Activated T-helper 2 cell treated with anti-CD3 and anti-CD28 coated beads, Interferon-gamma antibody, Interleukin-2, Interleukin-4, amounts not matched to agents 10 μg/mL and 5 μg/mL and 100 μg/mL, durations not matched to agents 14 hours and 24 hours and 36 hours (primary cell): ENCODE measurements at places on chromosomes 7 and 10. TPM values are rescaled to one million over a fixed set of nuclear protein-coding genes. Genes with fewer than 3 reads are reported as not detected.

STOX1 gene
- total RNA-seq = 0.82 and 0.85 TPM in 2 replicates

UCN3 gene
- not detected in 2 replicates for total RNA-seq

OR9A2 gene
- 0.30 TPM in 1 of 2 replicates, not detected in the other for total RNA-seq

PLXDC2 gene
- not detected in 2 replicates for total RNA-seq

- no peak for DNase-seq
- no peaks in the 10 kb centered on the region for H3K36me3 ChIP-seq
- H3K27ac ChIP-seq = no peak overlapping the region
- no peak overlapping the region for H3K4me3 ChIP-seq
Observed at GRCh38 chr7:42639930-42640329, 271.9 kb downstream of the C7orf25 start.

GRCh38 chr10:80713398-80713928 is 175.8 kb downstream of the SH2D4B start:
- DNase-seq = no peak
- no peaks in the 10 kb centered on the region for H3K36me3 ChIP-seq
- no peak overlapping the region for H3K27ac ChIP-seq
- no peak overlapping the region for H3K4me3 ChIP-seq
- H3K4me1 ChIP-seq = no peaks in the 10 kb centered on the region

ANKRD30A gene
- not detected in 2 replicates for total RNA-seq

KCNMA1 gene
- 0.14 and 0.21 TPM in 2 replicates for total RNA-seq

DNA sequence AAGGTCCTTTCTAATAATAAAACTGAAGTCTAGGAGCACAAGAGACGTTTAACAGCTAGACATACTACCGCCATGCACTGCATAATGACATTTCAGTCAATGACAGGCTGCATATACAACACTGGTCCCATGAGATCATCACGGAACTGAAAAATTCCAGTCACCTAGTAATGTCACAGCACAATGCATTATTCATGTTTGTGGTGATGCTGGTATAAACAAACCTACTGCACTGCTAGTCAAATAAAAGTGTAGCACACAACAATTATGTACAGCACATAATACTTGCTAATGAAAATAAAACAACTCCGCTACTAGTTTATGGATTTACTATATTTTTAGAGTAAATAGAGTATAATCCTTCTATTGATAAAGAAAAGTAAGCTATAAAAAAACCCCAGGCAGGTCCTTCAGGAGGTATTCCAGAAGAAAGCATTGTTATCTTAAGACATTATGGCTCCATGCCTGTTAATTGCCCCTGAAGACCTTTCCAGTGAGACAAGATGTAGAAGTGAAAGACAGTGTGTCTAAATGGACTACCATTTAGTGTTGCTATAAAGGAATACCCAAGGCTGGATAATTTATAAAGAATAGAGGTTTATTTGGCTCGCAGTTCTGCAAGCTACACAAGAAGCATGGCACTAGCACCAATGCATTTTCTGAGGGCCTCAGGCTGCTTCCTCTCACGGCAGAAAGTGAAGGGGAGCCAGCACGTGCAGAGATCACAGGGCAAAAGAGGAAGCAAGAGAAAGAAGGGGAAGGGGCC is 47.1 kb downstream of the HIBADH start:
- no peak overlapping the region for H3K27ac ChIP-seq
- H3K4me3 ChIP-seq = no peak overlapping the region
- DNase-seq = no peak
- H3K4me1 ChIP-seq = peaks cover 3% of the 10 kb centered on the region
- H3K27me3 ChIP-seq = no peaks in the 10 kb centered on the region

GRCh38 chr10:56881218-56881617 is 520.2 kb upstream of the ZWINT start:
- H3K4me1 ChIP-seq = no peaks in the 10 kb centered on the region
- no peak overlapping the region for H3K4me3 ChIP-seq
- DNase-seq = no peak
- no peaks in the 10 kb centered on the region for H3K27me3 ChIP-seq

DNA sequence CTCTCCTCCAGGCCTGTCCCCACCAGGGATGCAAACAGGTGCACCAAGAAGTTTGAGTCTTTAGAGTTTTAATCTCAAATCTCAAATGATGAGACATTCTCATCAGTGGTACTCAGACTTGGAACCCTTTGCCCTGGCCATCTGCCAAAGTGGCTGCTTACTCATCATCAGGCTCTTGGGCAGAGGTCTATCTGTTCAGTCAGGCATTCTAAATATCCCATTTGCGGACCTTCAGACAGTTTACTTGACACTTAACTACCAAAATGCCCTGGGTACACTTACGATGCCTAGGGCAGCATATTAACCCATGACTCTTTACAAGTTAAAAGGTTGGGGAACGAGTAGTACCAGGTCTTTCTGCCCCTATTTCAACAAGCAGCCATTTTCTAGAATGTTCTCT is 61.2 kb upstream of the YAE1 start:
- H3K4me1 ChIP-seq = peaks cover 4% of the 10 kb centered on the region
- no peak for DNase-seq
- H3K4me3 ChIP-seq = no peak overlapping the region
- H3K27ac ChIP-seq = no peak overlapping the region
- no peaks in the 10 kb centered on the region for H3K36me3 ChIP-seq
- peaks cover 11% of the 10 kb centered on the region for H3K27me3 ChIP-seq

GRCh38 chr7:11212080-11212711 is 238.5 kb downstream of the PHF14 start:
- H3K27me3 ChIP-seq = no peaks in the 10 kb centered on the region
- H3K36me3 ChIP-seq = no peaks in the 10 kb centered on the region
- H3K4me3 ChIP-seq = no peak overlapping the region
- no peak overlapping the region for H3K27ac ChIP-seq

DNA sequence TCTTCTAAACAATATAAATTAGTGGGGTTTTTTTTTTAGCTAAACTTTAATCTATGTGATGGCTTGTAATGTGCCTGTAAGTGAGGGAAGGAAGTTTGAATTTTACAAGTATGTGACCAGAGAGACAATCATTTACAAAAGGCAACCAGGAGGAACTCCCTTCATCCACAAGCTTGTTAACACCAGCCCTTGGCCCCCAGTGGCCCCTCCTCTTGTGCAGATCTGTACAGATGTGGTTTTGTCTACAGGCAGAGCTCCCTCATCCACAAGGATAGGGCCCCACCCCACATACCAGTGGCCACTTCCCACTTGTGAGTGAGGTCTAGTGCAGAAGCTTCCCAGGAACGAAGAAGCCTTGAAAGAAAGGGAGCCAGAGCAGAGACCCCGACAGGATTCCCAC is 234.1 kb upstream of the KMT2E start:
- no peaks in the 10 kb centered on the region for H3K4me1 ChIP-seq
- DNase-seq = no peak
- H3K27ac ChIP-seq = no peak overlapping the region
- no peak overlapping the region for H3K4me3 ChIP-seq
- H3K27me3 ChIP-seq = no peaks in the 10 kb centered on the region
- H3K36me3 ChIP-seq = no peaks in the 10 kb centered on the region

GRCh38 chr10:105956550-105956949 is 1208.0 kb downstream of the SORCS1 start:
- no peak for DNase-seq
- no peak overlapping the region for H3K4me3 ChIP-seq
- no peaks in the 10 kb centered on the region for H3K36me3 ChIP-seq
- no peaks in the 10 kb centered on the region for H3K4me1 ChIP-seq
- H3K27ac ChIP-seq = no peak overlapping the region

MIOS gene
- 29.8 and 30.3 TPM in 2 replicates for total RNA-seq

DNA sequence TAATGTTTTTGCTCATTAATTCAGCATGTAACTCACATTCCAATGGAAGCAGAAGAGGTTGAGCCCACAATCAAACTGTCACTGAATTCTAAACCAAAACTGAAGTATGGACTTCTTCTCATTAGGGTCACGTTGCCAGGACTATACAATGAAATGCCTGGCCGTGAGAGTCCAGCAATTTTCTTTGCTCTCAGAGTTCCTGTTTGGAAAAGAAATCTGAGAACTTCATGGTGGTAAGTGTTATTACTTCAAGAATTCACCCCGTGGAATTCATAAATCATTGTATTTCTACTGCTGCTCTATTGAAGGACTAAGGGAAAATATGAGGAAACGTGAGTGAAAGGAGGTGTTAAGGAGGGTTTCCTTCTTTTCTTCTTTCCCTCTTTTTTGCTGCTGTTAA is 441.8 kb upstream of the AKR1E2 start:
- no peak overlapping the region for H3K4me3 ChIP-seq
- no peaks in the 10 kb centered on the region for H3K4me1 ChIP-seq
- H3K27me3 ChIP-seq = peaks cover 22% of the 10 kb centered on the region
- no peak for DNase-seq

- no peak for DNase-seq
- no peaks in the 10 kb centered on the region for H3K36me3 ChIP-seq
- no peak overlapping the region for H3K27ac ChIP-seq
- no peaks in the 10 kb centered on the region for H3K4me1 ChIP-seq
- no peak overlapping the region for H3K4me3 ChIP-seq
Observed at GRCh38 chr7:81297317-81297716, 378.5 kb upstream of the SEMA3C start.

DNA sequence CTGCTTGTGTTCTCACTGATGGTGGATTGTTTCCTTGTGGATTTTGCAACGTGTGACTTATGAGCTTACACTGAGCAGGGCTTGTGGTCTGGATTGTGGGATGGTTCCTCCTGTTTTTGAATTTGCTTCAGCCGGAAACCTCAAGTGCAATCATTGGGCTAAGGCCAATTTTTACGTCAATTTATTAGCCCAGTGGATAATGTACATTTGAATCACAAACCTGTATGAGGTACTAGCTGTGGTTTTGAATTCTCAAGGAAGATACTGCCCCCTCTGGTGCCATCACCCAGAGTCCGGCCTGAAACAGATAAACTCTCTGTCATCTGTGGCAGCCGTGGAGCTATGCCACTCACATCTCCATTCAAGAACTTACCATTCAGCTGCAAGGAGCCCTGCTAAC is 7.3 kb upstream of the ZNF777 start:
- H3K36me3 ChIP-seq = peaks cover 31% of the 10 kb centered on the region
- H3K4me1 ChIP-seq = no peaks in the 10 kb centered on the region
- peaks cover 15% of the 10 kb centered on the region for H3K27me3 ChIP-seq
- no peak overlapping the region for H3K27ac ChIP-seq
- no peak for DNase-seq
- H3K4me3 ChIP-seq = no peak overlapping the region

KCNH2 gene
- 0.30 and 0.41 TPM in 2 replicates for total RNA-seq

DNA sequence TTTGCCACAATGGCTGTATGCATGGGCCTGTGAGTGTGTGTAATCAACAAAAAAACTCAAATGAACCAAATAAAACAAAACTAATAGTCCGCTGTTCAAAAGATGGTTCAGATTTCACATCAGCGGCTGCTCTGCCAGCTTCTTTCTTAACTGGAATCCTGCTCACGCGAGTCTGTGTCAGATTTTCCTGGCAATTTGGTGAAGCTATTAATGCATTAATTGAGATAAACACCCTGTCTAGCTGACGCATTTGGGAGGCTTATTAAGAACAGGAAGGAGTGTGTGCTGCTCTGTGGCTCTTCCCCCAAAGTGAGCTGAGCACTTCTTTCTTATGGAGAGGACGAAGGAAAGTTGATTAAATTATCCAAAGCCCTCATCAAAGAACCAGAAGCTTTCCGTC is 336.6 kb upstream of the MKI67 start:
- H3K27ac ChIP-seq = no peak overlapping the region
- H3K4me3 ChIP-seq = no peak overlapping the region
- DNase-seq = no peak
- no peaks in the 10 kb centered on the region for H3K36me3 ChIP-seq

PHYH gene
- total RNA-seq = 18.0 and 20.0 TPM in 2 replicates

- no peak for DNase-seq
- H3K27ac ChIP-seq = no peak overlapping the region
- no peaks in the 10 kb centered on the region for H3K4me1 ChIP-seq
- H3K36me3 ChIP-seq = no peaks in the 10 kb centered on the region
Observed at GRCh38 chr7:68063171-68063570, 1066.5 kb downstream of the TYW1 start.

GRCh38 chr7:107180378-107180777 is 11.6 kb downstream of the HBP1 start:
- peaks cover 18% of the 10 kb centered on the region for H3K4me1 ChIP-seq
- H3K27ac ChIP-seq = peak overlapping the region; percentile 80
- no peak for DNase-seq
- no peaks in the 10 kb centered on the region for H3K27me3 ChIP-seq

GRCh38 chr7:11950281-11950680 is 118.3 kb upstream of the THSD7A start:
- DNase-seq = no peak
- no peaks in the 10 kb centered on the region for H3K36me3 ChIP-seq
- H3K4me3 ChIP-seq = no peak overlapping the region
- no peaks in the 10 kb centered on the region for H3K4me1 ChIP-seq
- H3K27ac ChIP-seq = no peak overlapping the region
- H3K27me3 ChIP-seq = no peaks in the 10 kb centered on the region

GRCh38 chr7:32255036-32255435 is 184.8 kb upstream of the PDE1C start:
- H3K36me3 ChIP-seq = no peaks in the 10 kb centered on the region
- no peak overlapping the region for H3K27ac ChIP-seq
- no peak overlapping the region for H3K4me3 ChIP-seq
- peaks cover 16% of the 10 kb centered on the region for H3K4me1 ChIP-seq
